CD4-positive, alpha-beta T cell (primary cell): ENCODE measurements at places on chromosomes 5 and 9.

DNA sequence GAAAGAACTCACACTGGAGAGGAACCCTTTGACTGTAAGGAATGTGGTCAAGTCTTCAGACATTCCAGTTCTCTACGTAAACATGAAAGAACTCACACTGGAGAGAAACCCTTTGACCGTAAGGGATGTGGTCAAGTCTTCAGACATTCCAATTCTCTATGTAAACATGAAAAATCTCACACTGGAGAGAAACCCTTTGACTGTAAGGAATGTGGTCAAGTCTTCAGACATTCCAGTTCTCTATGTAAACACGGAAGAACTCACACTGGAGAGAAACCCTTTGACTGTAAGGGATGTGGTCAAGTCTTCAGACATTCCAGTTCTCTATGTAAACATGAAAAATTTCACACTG is 32.6 kb downstream of the MAPK9 start:
- no peak for DNase-seq

DNA sequence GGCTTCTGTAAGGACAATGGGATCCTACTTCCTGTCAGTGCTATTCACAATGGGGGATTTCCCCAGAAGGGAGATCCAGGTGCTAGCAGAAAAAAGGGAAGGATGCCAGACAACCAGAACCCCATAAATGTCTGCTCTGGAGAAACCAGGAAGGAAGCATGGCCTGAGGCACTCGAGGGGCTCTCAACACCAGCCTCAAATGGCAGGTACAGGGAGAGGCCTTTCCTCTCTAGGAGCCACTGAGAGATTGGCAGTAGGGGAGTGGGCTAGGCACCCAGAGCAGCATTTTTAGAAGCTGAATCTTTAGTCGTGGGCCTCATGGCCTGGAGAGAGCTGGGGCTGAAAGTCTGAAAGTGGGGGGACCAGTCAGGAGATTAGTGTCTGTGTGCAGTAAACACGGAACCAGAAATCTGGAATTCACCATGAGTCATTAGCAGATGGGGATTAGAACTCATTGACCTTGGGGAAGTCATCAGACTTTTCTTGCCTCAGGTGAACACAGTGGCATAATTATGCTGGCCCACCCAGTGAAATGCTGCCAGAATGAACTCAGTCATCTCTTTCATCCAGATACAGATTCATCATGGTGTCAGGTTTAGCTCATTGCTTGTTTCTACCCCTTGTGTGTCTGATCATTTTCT is 28.3 kb downstream of the ARHGEF28 start:
- no peak for DNase-seq

- DNase-seq, result no peak
Observed at GRCh38 chr9:14082732-14083131, 231.2 kb downstream of the NFIB start.

GRCh38 chr5:80759866-80760577 is 105.2 kb upstream of the DHFR start:
- DNase-seq, result no peak

DNA sequence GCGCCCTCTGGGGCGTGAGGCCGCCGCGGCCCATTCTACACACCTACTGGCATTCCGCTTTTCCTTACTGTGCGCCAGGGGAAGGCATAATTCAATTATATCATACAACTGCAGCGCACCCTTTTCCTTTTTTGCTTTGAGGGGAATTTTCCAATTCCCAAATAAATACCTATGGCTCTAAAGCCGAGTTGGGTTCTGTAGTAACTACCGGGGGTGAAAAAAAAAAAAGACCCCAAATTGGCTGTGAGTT is 34.1 kb upstream of the NFIB start:
- no peak for DNase-seq

GRCh38 chr5:179608131-179608581 is 15.3 kb downstream of the HNRNPH1 start:
- peak; percentile 43 for DNase-seq

DNA sequence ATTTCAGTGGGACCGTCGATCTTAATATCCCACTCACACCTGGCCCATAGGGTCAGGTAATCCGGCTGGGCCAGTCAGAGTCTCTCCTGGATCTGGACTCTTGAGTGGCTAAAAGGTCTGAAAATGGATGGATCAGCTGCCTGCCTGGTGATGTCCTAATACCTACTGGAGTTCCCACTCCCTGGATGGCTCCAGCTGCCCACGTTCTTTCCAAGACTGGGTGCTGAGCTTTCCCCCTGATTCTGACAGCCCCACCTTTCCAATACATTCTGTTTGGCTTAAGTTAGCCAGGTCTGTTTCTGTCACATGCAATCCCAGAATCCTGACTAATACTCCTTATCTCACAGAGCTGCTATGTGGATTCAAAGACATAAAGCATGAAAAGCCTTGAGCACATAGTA is 10.2 kb downstream of the SH3PXD2B start:
- no peak for DNase-seq

GRCh38 chr9:117744856-117745389 is 40.7 kb downstream of the TLR4 start:
- no peak for DNase-seq

- DNase-seq, result no peak
Observed at GRCh38 chr9:114266969-114267368, 55.9 kb upstream of the ORM1 start.

- no peak for DNase-seq
Observed at GRCh38 chr9:26415528-26415927, 477.1 kb downstream of the CAAP1 start.

GRCh38 chr9:87529671-87530070 is 32.0 kb downstream of the DAPK1 start:
- no peak for DNase-seq

- peak; percentile 70 for DNase-seq
Observed at GRCh38 chr9:124202447-124202971, 55.2 kb upstream of the NEK6 start.

DNA sequence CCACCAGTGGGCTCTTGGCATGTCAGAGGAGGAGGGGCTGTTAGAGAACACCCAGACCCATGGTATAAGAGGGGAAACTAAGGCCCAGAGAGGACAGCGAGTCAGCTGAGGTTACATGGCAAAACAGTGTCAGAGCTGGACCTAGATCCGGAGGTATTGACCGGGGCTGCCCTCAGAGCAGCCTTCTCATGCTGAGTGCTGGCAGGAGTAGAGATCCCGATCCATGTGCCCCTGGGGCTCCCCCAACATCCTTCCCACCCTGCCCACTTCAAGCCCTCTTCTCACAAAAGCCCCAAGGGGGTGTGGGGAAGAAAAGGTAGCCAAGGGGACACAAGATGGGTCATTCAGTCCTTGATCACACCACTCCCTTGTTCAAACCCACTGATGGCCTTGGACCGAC is 19.9 kb downstream of the CSF1R start:
- DNase-seq, result no peak

- DNase-seq, result no peak
Observed at GRCh38 chr5:111901296-111901695, 144.3 kb upstream of the NREP start.

DNA sequence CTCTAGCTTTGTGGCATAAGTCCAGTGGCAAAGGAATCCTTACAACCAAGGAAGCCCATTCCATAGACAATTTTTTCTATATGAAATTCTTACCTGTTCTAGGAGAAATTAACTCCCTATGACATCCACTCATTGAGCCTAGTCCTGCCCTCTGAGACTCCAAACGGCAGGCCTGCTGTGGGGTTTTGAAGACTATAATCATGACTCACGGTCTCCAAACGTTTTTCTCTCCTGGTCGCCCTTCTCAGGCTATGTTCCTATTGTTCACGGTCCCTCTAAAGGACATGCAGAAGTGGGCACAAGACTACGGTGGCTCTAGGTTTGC is 611 bp downstream of the EXOSC3 start:
- DNase-seq, result no peak

GRCh38 chr9:121297389-121297788 is 29.4 kb downstream of the GSN start:
- DNase-seq, result no peak

DNA sequence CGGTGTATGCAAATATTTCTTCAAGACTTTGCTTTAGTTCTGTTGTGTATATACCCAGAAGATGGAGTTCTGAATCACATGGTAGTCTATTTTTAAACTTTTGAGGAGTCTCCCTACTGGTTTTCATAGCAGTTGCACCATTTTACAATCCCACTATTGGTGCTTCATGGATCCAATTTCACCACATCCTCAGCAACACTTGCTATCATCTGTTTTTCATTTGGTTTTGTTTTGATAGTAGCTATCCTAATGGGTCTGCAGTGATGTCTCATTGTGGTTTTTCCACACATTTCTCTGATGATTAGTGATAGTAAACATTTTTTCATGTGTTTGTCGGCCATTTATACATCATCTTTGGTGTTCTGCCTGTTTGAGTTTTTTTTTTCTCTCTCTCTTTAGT is 1339.3 kb downstream of the EFNA5 start:
- DNase-seq, result no peak

- no peak for DNase-seq
Observed at GRCh38 chr5:4941957-4942830, 197.9 kb upstream of the ADAMTS16 start.

DNA sequence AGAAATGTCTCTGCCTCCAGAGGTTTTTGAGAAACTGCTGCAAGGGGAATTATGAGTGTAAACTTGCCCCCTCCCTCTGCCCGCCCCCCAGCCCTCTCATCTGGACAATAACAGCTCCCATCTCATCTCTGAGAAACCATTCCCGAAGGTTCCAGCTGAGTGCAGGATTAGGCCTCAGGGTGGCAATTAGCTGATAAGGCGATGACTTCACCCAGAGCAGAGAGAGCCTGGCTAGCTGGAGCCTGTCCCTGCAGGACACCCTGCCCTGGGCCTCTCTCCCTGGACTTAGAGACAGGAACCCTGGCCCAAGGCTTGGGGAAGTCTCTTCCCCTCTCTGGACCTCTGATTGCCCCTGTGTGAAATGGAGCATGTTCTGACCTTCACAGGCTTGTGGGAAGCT is 45.7 kb upstream of the HAND1 start:
- no peak for DNase-seq

GRCh38 chr5:115428676-115429075 is 115.9 kb downstream of the FEM1C start:
- DNase-seq, result no peak

DNA sequence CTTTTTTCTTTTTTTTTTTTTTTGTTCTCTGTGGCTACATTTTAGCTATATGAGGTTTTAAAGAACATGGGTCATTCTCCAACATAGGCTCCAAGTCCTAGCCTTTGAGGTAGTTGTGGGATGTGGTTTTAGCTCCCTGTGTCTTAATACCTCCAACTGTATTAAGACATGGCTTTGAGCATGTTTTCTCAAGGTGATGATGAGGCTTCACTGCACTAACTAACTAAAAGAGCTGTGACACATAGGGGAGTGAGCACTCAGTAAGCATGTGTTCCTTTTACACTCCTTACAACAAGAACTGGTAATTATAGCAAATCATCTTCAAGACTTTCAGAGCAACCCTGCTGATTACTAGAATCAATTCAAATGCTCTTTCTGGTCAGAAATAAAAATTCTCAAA is 333.6 kb upstream of the CCNH start:
- DNase-seq, result no peak

- DNase-seq, result no peak
Observed at GRCh38 chr9:69874301-69875060, 53.9 kb downstream of the CFAP95 start.

- peak; percentile 79 for DNase-seq
Observed at GRCh38 chr5:151612689-151613427, 21.7 kb upstream of the FAT2 start.
